ENCODE measurements at places on chromosomes 16 and 17.

DNA sequence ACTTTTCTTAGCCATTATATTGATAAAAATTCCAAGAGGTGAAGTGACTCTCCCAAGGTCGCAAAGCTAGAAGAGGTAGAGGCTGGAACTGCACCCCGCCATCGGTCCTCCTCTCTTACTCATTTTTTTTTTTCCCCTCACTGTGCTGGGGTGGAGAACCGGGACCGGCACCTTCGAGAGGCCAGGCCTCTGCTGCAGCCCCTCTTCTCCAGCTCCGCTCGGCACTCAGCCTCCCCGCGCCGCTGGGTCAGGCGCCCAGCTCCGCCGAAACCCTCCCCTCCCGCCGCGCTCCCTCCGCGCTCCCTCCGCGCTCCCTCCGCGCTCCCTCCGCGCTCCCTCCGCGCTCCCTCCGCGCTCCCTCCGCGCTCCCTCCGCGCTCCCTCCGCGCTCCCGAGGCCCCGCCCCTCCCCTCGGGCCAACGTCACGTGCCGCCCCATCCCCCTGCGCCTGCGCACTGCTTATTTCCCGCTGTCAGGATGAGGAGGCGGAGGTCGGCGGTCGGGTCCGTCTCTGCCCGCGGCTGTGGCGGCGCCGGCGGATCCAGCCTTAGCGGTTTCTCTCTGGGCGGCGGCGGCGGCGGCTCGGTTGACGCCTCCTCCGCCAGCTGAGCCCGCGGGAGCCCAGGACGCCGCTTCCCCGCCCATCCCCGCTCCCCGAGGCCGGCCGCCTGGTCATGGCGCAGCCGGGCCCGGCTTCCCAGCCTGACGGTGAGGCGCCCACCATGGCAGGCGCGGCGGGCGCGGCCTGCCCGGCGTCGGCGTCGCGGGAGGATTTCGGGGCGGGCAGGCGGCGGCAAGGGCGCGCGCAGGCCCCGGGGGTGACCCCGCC is at the start of gene RABEP1:
Gene RABEP1, plus strand, starts transcription at position 471 of the 828 bp plus-strand sequence. Its CDS starts 203 bp downstream, at position 674.
- peak; percentile 92 for DNase-seq

DNA sequence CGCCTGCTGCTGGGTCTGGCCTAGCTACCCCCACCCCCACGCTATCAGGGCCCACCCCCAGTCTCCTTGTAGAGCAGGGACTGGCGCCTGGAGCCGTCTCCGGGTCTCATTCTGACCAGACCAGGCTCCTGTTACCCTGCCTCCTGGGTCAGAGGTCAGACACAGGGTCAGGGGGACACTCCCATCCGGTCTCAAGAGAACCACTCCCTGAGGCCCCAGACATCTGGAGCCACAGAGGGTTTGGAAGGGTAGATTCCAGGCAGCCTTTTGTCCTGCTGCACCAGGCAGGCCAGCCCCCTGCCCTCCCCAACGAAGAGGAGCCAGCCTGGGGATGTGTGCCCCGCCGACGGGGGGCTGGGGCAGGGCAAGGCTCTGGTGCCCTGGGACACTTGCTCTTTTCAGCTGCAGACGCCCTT is 944 bp upstream of the WFIKKN1 start:
- DNase-seq = no peak

GRCh38 chr16:89100601-89101302 is 7.1 kb downstream of the ACSF3 start:
- DNase-seq = no peak

- DNase-seq = no peak
These were observed 601.7 kb downstream of the MAF start for GRCh38 chr16:78998879-78999278.

DNA sequence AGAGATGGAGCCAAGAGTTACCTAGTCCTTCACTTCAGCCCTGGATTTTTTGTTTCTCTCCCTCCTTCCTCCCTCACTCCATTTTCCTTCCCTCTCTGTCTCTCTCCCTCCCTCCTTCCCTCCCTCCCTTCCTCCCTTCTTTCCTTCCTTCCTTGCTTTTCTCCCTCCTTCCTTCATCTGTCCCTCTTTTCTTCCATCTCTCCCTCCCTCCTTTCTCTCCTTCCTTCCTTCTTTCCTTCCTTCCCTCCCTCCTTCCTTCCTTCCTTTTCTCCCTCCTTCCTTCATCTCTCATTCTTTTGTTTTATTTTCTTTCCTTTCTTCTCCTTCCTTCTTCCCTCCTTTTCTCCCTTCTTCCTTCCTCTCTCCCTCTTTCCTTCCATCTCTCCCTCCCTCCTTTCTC is 283.5 kb downstream of the MAF start:
- DNase-seq = no peak

Data from T-helper 9 cell (primary cell).